LHCN-M2 (cell line): ENCODE measurements at places on chromosomes 7 and 10. TPM values are rescaled to one million over a fixed set of nuclear protein-coding genes. Genes with fewer than 3 reads are reported as not detected.

LIPJ gene
- total RNA-seq, result not detected in 2 replicates

- DNase-seq, result no peak
Observed at GRCh38 chr10:107417446-107417845, 252.9 kb upstream of the SORCS1 start.

DNA sequence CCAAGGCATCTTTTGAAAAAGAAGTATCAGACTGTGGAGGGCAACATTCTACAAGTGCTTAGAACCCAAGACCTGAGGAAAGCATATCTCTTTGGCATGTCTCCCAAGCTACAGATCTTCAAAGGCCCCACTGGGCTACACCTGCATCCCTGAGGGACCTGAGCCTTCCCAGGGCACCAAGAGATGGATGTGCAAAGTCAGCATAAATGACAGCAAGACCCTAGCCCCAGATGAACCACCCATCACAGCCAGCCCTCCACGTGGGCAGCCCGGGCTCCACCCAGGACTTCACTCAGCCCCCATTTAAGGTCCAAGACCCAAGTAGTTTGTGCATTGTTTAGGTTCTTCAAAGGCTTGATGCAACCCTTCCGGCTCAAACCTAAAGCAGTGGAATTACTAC, 123.5 kb downstream of the SFMBT2 start:
- no peak for DNase-seq

GSDME gene
- 42.6 and 51.6 TPM in 2 replicates for total RNA-seq

DNA sequence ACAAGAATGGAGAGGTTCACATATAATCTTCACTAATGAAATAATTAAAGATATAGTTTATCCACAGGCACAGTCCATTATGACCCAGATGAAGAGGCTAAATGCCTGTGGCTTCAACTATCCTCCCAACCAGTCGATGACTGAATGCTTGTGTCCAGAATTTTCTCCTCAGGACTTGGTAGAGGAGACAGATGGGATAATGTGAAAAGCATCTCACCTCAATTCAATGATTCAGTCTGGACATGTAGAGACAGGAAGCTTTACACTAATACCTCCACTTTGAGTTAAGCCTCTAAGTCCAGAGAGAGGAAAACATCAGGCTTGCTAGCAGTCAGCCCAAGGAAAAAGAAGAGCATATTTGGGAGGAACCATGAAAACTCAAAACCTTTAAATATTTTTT, 59.1 kb upstream of the COL1A2 start:
- DNase-seq, result peak; percentile 22

DNA sequence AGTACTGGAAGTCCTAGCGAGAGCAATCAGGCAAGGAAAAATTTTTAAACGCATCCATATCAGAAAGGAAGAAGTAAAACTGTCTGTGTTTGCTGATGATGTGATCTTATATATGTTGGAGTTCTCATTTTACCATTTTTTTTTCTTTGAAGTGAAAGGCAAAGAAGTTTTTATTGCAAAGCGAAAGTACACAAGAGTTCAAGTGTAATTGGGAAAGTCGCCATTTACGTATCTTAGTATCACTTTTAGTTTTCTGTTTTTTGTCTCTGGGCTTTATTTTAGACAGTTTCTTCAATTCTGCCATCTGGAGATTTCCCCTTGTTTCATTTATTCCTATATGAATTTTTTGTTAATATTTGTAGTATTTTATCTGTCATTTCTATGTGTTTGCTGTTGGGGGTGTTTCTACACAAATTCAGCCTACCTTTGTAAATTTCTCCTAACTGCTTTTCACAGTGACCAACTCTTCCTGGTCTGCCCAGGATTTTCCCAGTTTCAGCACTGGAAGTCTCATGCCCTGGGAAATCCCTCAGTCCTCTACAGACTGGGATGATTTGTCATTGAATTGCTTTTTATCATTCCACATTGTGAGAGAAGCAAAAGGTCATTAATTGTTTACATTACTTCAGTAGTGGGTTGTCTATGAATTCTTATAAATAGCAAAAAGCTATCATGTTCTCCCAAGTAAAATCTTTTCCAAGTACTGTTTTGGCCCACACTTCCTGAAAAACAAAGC, 23.2 kb downstream of the BET1 start:
- DNase-seq, result no peak

ATOH7 gene
- 0.11 TPM in 1 of 2 replicates, not detected in the other for total RNA-seq

DNA sequence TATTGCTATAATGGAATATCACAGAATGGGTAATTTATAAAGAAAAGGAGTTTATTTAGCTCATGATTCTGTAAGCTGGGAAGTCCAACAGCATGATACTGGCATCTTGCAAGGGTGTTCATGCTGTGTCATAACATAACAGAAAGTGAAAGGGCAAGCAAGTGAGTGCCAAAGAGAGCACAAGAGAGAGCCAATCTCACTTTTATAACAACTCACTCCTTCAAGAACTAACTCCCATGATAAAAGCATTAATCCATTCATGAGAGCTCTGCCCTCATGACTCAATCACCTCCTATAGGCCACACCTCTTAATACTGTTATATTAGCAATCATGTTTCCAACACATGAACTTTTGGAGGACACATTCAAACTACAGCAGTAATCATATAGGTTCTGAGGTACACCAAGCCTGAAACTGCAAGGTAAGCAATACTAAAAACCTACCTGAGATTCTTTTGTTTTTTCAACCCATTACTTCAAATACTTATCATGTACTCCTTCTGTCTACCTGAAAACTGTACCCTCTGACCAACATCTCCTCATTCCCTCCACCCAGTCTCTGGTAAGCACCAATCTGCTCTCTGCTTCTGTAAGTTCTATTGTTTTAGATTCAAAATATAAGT, 219.7 kb downstream of the MTERF1 start:
- no peak for DNase-seq

DNA sequence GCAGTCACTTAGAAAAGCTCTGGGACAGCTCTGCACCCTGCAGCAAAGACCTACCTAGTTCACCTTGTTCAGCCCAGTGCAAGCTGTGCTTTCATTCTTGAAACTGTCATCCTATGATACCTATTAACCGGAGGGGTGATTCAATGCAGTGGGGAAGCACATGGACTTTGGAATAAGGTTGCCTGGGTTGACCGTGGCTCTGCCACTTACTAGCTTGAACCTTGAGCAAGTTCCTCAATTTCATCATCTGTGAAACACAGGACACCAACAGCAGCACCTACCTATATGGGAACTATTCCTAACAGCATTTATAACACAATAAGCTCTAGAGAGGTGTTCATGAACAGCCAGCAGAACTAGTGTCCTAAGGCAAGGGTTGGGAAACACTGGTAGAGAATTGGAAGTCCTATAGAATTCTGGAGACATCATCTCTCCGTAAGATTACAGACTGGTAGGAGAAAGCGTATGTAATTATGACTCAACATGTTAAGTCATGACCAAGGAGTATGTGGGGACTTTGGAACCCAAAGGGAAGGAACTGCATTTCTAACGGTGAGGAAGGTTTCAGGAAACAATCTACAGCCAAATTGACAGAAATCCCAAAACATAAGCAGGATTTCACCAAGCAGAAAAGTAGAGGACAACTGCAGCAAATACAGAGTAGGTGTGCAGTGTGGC, 270.0 kb downstream of the USP6NL start:
- DNase-seq, result no peak
